ENCODE measurements at places on chromosomes 11 and 22.

DNA sequence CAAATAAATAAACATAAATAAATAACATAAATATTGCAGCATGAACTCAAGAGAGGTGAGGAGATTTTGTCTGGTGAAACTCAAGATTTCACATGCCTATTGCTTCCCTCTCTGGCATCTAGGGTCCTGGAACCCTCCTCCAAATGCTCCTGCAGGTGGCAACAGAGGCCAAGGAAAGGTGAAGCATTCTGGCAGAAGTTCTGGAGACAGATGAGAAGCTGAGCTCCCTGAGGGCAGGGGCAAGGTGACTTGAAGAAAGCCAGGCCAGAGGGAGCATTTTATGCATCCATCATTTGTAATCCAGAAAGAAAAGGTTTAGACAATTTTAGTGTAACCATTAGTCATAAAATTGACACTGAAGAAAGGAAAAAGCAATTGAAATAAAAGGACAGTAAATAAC, 64.9 kb downstream of the ENDOD1 start:
- DNase-seq, result peak; percentile 89

- DNase-seq, result no peak
These were observed 11.7 kb upstream of the CSTF3 start for GRCh38 chr11:33172996-33173395.

GRCh38 chr11:69539416-69540117, 58.1 kb downstream of the LINC01488 start:
- DNase-seq, result no peak

- DNase-seq, result peak; percentile 56
These were observed 15.2 kb downstream of the SERPINH1 start for GRCh38 chr11:75577207-75577606.

DNA sequence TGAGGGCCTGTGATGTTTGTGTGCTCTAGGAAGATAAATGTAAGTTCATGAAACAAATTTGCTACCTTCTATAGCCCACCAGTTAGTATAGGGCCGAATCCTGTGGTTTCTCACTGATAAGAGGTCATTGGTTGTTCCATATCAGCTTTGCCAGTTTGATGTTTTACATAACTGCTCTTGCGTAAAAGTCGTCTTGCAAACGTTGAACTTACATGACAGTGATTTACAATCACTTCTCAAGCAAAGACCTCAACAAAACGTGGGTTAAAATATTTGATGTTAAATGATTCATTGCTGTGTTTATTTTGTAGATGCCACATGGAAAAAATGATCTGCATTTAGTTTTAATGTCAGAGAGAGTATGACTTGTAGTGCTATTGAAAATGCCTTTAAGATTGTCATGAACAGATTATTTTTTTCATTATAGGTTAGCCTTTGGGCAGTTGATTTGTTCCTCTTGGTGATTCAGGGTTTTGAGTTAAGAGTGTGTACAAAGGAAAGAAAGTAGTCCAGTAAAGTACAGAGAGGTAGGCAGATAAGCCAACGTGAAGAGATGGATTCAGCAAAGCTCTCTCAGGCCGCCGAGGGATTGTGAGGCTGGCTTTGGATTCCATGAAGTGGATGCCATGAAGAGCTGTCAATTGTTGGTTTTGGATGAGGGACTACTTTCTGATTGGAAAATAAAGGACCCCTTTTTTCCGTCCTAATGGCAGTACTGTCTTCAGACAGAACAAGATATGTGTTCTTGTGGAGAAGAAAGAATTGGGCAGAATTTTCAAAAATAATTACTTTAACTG, 2.6 kb downstream of the EWSR1 start:
- DNase-seq, result no peak

GRCh38 chr11:101555366-101555765, 28.4 kb downstream of the TRPC6 start:
- DNase-seq, result no peak

DNA sequence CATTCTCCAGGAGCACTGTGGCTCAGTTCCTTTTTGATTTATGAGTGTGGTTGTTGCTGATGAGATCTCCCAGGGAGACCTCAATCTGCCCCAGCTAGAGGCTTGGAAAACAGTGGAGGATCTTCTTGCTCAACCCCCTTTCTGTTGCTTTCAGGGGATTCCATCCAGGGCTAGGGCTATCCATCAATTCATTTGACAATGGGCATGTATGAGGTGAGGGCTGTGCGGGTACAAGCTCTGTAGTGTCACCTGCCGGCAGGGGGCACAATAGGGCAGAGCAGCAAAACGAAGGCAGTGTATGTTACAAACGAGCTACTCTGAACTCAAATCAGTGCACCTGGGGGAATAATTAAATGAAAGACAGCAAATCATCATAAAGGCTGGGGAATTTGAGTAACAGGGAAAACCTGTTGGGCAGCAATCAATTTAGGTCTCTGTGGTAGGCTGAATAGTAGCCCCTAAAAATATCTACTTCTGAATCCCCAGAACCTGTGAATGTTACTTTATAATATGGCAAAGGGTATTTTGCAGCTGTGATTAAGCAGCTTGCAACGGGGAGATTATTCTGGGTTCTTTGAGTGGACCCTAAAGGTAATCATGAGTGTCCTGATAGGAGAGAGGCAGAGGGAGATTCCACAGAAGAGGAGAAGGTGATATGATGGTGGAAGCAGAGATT, 170.3 kb upstream of the ZBED5 start:
- DNase-seq, result peak; percentile 88

DNA sequence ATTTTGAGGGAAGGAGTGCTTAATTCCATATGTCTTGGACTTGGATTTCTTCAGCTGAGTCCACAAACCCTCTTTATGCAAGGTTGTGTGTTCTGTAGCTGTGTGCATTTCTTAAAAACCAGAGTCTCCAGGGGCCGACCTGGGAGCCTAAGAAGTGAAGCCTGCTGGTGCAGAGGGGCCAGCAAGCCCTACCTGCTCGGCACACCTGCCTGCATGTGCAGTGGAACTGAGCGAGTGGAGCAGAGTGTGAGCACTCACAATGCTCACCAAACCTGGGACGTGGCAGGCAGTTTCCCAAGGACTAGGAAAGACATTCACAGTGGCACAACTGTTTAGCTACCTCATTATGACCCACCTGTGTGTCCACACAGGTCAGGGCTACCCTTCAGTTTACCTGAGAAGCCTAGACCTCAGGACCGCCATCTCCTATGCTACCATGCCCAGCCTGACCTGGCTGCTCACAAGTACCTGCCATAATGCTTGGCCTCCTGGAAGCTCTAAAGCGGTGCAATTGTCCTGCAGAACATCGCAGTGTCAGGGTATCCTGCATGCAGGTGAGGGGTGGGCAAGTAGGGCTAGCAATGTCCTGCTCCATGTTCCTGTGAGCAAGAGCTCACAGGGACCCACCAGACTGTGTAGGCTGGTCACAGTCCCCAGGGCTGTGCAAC, 3.8 kb downstream of the C22orf39 start:
- DNase-seq, result no peak

- peak; percentile 32 for DNase-seq
These were observed 59.4 kb downstream of the F2 start for GRCh38 chr11:46778416-46778815.

GRCh38 chr11:104260456-104260855, 96.5 kb upstream of the PDGFD start:
- DNase-seq, result no peak

- peak; percentile 90 for DNase-seq
These were observed 1.6 kb downstream of the NCR3LG1 start for GRCh38 chr11:17352950-17353820.

DNA sequence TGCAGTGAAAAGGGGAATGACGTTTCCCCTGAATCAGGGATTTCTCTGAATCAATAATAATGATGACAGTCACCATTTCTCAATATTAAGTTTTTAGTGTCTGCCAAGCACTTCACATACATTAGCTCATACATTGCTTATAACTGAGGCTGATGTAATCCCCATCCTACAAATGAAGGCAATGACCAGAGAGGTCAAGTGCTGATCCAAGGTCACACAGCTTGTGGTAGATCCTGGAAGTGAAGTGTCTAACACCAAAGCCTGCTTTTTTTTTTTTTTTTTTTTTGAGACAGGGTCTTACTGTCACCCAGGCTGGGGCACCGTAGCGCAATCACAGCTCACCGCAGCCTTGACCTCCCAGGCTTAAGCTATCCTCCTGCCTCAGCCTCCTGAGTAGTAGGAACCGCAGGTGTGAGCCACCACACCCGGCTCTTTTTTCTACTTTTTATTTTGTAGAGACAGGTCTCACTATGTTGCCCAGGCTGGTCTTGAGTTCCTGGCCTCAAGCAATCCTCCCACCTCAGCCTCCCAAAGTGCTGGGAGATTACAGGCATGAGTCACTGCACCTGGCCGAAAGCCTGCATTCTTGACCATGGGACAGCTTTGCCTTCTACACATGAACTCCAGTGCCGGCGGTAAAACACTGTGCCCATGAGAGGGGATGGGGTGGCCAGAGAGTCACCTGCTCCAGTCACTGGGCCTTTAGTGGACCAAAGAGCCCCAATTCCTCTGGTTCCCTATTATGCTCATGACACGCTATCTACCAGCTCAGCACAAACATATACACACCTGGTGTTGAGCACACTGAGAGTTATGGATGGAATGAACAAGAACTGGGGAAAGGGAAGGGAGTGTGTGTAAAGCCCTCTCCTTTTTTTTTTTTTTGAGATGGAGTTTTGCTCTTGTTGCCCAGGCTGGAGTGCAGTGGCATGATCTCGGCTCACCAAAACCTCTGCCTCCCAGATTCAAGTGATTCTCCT, 17.4 kb downstream of the ARHGAP1 start:
- DNase-seq, result no peak

GRCh38 chr11:73091521-73092305, 50.4 kb downstream of the FCHSD2 start:
- no peak for DNase-seq

DNA sequence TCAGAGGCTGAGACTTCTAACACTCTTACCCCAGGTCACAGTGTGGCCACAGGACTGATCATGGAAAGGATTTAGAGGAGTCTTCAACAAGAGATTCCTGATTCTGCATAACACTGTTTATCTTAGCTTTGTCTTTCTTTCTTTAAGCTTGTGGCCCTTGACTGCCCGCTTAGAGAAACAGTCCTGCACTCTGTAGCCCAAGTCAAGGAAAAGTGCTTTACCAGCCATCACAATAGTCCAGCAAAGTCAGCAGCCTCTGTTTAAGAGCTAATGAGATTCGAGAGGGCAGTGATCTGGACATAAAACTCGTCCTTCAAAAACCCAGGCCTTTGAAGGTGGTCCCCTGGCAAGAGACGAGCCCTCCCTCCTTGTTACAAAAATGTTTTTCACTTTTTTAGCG, 30.0 kb downstream of the PRDM10 start:
- no peak for DNase-seq

DNA sequence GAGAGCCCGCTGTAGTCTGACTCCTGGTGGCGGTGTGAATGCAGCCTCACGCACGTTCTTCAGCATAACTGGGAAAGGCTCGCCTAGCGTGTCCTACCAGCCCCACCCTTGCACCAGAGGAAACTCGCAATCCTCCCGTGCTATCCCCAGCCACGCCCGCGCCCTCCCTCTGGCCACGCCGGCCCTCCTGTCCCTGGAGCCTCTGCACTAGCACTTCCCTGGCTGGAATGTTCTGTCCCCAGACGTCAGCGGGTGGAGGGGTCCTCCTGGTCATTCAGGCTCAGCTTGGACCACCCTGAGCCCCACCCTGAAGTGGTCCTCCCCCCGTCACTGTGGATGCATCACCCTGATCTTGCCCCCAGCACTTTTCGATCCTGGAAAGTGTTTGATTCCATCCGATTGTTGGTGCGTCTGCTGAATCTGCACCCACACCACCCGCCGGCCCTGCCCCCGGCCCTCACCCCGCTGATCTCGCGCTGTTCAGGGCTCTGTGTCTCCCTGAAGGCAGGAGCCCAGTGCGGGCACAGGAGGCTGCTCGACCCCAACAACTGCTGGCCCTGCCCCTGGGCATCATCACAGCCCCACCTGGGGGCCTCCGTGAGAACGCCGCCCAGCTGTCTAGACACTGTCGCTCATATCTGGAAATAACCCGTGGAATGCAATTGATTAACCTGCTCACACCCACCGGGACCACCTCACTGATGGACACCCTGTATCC, 437.0 kb downstream of the TBC1D22A start:
- DNase-seq, result no peak

DNA sequence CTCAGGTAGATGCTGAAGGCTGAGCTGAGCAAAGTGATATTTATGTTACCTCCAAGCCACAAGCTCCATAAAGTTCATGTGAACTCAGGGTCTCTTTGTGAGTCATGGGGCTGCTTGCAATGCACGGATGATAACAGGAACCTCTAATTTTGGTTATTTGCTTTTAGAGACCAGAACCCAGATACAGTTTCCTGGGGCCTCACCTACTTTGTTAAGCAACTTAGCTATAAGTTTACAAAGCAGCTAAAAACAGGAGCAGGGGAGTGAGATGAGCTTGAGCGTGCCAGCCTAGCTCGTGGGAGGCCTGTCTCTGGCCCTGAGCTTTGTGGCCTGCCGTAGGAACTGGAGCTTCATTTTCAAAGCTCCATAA, 29.2 kb downstream of the SREBF2 start:
- DNase-seq, result peak; percentile 56

DNA sequence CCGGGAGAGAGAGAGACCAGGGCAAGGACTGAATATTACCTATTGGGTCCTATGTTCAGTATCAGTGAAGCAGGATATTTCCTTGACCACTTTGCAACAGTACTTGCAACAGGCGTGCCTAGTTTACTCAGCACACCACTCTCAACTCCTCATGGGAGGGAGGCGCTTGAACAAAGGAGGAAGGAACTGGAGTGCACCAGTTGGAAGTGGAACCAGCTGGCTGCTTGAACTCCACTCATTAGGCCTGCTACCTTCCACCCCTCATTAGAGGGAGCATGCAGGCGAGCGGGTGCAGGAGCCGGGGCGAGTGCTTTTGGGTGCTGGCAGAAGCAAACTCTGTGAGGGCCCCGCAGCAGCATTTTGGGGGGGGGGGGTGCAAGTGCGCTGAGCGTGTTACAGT, 1369.6 kb upstream of the RAG2 start:
- peak; percentile 13 for DNase-seq

GRCh38 chr11:123853038-123853437, 32.4 kb downstream of the TMEM225 start:
- no peak for DNase-seq

DNA sequence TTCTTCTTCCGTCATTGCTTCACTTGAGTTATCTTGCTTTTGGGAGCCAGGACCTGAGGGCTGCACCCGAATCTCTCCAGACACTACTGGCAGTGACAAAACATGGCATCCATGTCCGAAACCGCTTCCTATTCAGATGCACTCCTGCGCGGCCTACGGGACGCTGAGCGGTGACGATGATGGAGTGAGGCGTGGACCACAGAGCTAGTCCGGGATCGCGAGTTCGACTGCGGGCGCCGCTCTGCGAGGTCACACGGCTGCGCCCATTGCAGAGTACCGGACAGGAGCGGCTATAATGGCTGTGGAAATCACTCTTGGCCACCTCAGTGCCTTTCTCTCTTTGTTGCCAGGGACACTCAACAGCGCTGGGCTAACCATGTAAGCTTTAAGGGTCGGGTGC, 453.8 kb upstream of the CNTN5 start:
- DNase-seq, result no peak

Data from NCI-H69 (cell line).